ENCODE measurements at places on chromosomes 1 and 21. TPM values are rescaled to one million over a fixed set of nuclear protein-coding genes. Genes with fewer than 3 reads are reported as not detected.

SERTAD4 gene
- total RNA-seq = 0.73 TPM

SEC16B gene
- 0.94 TPM for total RNA-seq

ZNF684 gene
- total RNA-seq = 2.3 TPM

SPRR1B gene
- total RNA-seq = not detected

LAMB3 gene
- total RNA-seq = 20.5 TPM

ZFP69 gene
- not detected for total RNA-seq

MAP10 gene
- 1.3 TPM for total RNA-seq

DISC1 gene
- 0.18 TPM for total RNA-seq

AMIGO1 gene
- 1.1 TPM for total RNA-seq

C1QB gene
- not detected for total RNA-seq
